ENCODE measurements at places on chromosomes 3 and 15.

- no peak for DNase-seq
Measured at GRCh38 chr15:60399931-60400330, 2.1 kb upstream of the ANXA2 start.

DNA sequence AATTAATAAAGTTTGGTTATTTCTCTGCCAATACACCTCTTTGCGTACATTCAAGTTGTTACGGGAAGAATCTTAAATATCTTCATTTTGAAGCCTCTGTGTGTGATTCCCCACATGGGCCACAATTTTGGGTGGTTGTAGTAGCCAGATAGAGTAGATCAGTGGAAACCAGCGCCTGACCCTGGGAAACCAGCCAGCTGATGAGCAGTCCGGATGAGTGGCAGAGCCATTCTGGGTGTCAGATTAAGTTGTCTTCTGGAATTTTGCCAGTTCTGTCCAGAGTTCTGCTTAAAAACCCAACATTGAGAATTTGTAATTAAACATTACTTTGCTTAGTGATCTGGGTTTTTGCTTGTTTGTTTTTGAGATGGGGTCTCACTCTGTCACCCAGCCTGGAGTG lies 49.7 kb downstream of the MRPS25 start:
- no peak for DNase-seq

GRCh38 chr3:159923956-159924355 lies 64.7 kb upstream of the IL12A start:
- DNase-seq, result no peak

DNA sequence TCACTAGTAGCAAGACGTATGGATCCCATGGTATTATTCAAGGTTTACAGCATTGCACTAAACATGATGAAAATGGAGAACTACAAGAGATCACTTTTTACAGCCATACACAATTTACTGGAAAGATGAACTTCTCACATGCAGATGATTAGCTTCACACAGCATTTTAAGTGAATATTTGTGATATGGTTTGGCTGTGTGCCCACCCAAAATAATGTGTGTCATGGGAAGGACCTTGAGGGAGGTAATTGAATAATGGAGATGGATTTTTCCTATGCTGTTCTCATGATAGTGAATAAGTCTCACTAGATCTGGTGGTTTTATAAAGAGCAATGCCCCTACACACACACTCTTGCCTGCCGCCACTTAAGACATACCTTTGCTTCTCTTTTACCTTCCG lies 662.0 kb upstream of the CCDC54 start:
- DNase-seq, result no peak

- no peak for DNase-seq
Measured at GRCh38 chr3:29070959-29071634, 209.8 kb upstream of the RBMS3 start.

GRCh38 chr3:29290596-29290995 lies 9.7 kb downstream of the RBMS3 start:
- no peak for DNase-seq

GRCh38 chr3:4162096-4162495 lies 141.1 kb upstream of the SETMAR start:
- DNase-seq, result no peak
